ENCODE measurements at places on chromosomes 13 and 19.

- no peak for DNase-seq
Measured at GRCh38 chr13:24199016-24199415, 38.5 kb downstream of the SPATA13 start.

GRCh38 chr13:43573361-43573740, 213.4 kb downstream of the ENOX1 start:
- DNase-seq = no peak

GRCh38 chr19:49390929-49391359, 2.9 kb downstream of the KASH5 start:
- DNase-seq = no peak

DNA sequence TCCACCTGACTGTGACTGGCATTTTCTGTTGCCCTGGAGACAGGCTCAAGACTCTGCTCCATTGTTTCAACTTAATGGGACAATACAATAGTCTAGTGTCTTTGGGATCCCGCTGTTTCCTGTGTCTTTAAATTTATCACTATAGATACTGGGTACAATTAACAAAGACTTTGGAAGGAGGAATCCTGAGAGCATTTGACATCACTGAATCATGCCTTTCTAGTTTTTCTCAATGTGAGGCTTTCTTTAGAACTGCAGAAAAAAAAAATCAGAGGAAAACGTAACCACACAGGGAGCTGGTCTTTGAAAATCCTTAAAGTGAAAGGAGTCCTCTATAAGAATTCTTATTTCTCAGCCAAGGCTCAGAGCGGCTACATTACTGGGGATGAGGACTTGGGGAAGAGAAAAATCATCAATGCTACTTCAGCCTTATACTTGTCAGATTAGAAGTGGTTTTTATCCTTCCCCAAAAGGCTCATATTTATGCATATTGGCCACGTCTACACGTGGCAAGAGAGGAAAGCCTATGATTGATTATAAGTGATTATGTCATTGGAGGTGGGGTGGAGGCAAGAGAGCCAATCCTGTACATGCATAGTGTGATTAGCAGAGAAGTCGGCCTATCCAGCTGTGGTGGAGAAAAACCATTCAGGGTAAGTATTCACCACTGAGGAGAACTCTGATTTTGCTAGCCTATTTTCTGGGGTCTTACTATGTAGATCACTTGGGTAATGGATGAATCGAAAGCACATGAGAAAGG, 34.4 kb upstream of the UBL3 start:
- DNase-seq = no peak

- no peak for DNase-seq
Measured at GRCh38 chr19:48900477-48901406, 630 bp downstream of the NUCB1 start.
